CD4-positive, alpha-beta T cell treated with Interleukin-1 beta for 1 hour (primary cell): ENCODE measurements at places on chromosomes 11 and 22.
A peak's percentile ranks its signal among the peaks of the same experiment; 100 is the strongest.

GRCh38 chr11:59283825-59284772, 71.4 kb upstream of the MPEG1 start:
- peak; percentile 66 for DNase-seq

- no peak for DNase-seq
Observed at GRCh38 chr22:35978201-35978600, 50.4 kb downstream of the RBFOX2 start.

DNA sequence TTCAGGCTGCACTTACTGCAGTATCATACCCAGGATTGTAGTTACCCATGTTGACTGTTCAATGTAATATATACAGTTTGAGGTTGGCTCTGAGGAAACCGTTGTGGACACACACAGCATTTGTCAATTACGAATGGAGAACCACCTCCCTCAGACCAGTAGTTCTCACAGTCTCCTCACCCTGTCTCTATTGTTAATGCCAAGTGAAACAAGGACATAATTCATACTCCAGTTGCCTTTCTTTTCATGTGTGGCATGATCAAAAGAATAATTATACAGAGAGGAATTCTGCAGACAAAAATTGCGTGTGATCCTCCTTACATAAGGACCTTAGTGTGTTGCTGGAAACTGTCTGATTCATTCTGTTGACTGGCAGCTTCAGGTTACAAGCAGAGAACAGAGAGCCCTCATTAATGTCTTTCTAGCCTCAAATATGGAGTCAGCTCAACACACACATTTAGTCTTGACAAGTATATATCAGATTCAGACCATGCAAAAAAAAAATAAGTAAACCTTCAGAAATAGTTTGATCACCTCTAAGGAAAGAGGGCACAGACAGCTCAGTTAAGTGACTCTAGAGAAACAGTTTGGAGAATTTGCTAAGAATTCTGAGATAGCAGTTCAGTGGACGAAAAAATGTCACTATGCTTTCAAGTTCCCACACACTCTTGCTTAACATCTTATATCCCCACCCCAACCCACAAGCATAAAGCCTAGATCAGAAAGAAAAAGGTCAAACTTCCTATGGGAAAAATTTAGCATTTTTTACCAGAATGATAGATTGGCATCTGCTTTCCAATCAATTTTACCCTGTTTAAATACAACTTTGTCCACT, 96.1 kb downstream of the MAML2 start:
- no peak for DNase-seq

DNA sequence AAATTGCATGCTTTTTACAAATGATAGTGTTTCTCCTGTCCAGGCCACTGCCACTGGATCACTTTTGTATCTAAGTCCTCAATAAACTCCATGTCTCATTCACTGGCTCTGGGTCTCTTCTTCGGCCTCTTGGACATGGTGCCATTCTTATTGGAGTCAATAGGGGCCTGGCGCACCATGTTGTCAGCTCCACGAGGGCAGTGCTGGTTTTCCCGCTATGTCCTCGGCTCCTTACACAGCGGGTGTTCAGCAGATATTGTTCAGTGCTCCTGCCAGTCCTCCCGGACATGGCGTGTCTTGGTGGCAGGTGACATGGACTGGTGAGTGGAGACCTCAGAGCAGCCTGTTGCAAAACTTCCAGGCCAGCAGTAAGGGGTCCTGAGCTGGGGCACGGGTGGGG, 3.6 kb upstream of the FAM118A start:
- no peak for DNase-seq

GRCh38 chr11:42251984-42252383, 792.5 kb upstream of the LRRC4C start:
- DNase-seq, result no peak

DNA sequence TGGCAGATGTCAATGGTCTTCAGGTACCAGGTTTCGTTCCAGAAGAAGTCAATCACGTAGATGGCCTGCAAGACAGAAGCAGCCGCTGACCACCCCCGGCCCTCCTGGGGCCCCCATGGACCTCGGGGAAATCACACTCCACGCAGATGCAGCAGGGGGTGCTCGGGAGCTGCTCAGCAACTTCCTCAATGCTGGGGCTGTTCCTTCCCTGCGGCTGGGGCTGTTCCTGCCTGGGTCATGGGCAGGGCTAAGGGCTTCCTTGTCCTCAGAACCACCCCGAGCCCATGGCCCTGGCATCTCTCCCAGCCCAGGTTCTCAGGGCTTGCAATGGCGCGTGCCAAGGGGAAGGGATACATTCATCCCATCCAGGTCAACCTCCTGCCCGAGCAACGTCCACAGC, 10.3 kb downstream of the DHCR7 start:
- DNase-seq, result no peak

DNA sequence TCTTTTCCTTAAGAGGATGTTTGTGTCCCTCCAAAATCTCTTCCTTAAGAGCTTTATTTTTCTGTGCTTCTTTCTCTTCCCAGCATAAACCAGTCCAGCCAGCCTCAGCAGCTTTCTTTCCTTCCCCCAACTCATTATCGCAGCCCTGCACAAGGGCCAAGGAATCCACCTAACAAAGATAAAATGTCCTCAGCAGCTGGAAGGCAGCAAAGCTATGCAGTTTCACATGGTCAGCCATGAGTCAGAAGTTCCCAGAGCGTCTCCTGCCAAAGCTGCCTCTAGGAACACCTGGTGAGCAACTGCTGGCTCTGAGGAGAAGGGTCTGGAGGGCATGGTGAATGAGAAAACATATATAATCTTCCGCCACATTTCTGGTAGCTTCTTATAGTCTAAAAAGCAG, 45.3 kb upstream of the HMGXB4 start:
- DNase-seq, result no peak

DNA sequence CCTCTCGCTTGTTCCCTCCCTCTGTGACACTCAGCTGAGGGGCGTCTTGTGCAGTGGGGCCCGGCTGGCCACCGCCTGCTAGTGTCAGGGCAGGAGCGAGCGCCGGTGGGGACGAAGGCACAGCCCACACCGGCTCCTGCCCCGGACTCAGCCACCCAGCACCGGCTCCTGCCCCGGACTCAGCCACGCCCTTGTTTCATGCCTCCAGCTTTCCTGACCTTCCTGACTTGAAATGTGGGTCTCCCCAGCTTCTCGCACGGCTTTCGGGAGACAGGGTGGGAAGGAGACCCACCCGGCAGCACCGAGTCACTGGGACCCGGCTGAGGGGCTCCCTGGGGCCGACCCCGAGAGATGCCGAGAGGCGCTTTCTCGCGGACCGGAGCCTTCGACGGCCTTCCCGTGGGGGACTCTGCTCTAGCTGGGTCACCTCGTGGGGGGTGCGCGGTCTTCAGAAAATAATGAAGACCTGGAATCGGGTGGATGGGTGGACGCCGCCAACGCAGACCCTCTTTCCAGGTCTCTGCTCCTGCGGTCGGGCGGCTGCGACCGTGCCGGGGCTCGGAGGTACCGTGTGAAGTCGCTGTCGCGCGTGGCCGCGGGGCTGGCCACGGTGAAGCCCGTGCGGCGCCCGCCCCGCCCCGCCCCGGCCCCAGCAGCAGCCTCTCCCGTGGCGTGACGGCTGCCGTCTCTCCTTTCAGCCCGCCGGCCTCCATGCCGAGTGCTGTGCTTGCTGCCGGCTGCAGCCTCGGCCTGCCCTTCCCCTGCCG, 10.2 kb downstream of the GLB1L2 start:
- no peak for DNase-seq

GRCh38 chr11:20093775-20094174, 66.5 kb downstream of the DBX1 start:
- no peak for DNase-seq

GRCh38 chr11:60871378-60872061, 4.2 kb downstream of the ZP1 start:
- DNase-seq, result peak; percentile 13

DNA sequence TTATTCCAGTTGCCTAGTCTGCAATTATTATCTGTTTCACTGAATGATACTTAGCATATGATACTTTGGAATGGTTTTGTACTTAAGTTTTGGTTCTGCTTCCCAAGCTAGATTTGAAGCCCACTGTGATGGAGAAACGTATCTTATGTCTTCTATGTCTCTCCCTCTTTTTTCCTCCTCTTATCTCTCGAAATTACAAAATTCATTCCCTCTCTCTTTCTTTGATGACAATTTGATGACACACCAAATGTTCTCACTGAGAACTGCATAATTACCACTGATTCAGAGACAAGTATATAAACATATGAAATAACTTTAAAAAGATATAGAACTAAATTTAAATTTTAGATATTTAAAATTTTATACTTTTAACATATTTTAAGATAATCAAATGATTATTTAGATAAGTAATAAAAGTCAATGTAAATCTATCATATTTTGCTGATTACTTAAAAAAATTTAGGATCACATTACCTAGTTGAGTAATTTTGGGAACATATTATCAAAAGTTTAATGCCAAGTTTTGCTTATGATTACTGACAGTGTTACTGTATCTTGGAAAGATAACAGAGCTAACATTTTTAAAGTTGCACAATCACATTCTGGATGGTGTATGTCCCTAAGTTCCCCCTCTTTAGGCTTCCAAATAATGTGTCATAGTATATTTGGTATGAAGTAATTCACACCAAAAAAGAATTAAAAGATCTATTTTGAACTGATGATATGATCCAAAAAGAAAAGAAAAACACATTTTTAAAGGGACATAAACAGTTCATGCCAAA, 255.3 kb downstream of the SBF2 start:
- no peak for DNase-seq

DNA sequence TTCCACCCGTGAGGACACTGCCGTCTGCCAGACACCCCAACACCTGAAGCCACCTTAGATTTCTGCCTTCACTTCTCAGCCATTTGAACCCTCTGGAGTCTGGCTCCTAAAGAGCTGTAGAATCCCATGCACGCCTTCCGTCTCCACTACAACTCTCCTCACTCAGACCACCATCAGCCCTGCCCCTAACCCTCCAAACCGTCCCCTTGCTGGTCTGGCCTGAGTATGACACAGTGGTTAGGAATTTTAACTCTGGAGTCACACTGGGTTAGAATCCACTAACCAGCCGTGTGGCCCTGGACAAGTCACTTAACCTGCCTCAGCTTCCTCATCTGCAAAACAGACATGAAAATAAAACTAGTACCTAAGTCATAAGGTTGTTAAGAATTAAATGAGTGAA, 3.0 kb downstream of the CNIH2 start:
- DNase-seq, result no peak

DNA sequence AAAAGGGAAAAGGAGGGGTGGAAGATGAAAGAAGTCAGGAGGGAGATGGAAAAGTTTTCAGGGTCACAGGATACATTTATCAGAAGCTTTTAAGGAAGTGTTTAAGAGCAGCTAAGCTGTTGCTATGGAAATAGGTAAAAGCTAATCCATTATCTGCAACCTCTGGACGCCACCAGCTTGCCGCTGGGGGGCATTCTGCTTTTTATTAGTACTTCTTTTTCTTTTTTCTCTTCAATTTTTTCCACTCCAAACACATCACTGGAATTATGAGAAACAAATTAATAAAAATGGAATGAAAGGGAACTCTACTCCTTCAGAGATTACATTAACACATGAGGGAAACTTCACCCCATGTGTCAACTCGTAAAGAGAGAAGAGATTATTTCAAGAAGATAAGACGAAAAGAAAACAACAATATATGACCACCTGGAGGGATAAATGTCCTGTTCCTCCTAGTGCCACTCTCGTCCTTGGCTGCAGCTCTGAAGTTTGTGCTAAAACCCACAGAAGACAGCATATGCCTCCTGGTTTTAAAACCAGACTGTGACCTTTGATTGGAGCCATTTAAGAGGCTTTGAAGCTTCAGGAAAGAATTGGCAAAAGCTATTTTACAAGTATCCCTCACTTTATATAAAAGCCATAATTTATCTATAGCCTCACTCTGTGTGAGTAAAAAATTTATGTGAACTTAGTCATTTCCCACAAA, 972.8 kb downstream of the OPCML start:
- no peak for DNase-seq

DNA sequence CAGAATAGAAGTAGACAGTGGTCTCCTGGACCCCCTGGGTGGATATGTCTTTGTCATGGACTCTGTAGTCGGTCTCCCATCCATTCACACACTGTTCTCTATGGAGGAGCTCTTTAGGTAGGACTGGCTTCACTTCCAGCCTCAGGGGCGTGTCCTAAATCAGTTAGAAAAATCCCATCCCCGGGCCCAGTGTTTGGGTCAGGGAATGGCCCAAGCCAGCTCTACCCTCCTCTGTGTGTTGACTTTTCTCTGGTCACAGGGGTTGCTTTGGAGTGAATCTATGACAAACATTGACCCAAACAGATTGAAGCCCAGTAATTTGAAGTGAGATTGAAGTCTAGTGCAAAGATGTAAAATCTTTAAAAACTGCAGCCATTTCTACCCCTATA, 34.0 kb downstream of the WEE1 start:
- no peak for DNase-seq

GRCh38 chr11:43574949-43575912, 105.3 kb upstream of the HSD17B12 start:
- DNase-seq, result no peak

DNA sequence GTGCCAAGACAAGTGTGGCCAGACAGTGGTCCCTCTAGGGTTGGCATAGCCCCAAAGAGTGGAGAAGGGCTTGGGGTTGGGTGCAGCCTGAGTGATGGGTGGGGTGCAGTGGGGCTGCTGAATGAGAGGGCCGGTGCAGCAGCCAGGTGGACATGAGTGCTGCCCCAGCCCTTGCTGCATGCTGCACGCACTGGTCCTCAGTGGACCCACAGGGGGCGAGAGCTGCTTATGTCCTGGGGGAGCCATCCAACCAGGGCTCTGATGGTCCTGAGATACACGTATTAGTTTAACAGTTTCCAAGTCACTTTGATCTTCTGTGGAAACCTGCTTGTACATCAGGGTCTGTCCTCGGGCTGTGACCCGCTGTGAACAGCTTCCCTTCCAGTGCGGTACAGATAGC, 23.9 kb upstream of the ACR start:
- DNase-seq, result no peak

DNA sequence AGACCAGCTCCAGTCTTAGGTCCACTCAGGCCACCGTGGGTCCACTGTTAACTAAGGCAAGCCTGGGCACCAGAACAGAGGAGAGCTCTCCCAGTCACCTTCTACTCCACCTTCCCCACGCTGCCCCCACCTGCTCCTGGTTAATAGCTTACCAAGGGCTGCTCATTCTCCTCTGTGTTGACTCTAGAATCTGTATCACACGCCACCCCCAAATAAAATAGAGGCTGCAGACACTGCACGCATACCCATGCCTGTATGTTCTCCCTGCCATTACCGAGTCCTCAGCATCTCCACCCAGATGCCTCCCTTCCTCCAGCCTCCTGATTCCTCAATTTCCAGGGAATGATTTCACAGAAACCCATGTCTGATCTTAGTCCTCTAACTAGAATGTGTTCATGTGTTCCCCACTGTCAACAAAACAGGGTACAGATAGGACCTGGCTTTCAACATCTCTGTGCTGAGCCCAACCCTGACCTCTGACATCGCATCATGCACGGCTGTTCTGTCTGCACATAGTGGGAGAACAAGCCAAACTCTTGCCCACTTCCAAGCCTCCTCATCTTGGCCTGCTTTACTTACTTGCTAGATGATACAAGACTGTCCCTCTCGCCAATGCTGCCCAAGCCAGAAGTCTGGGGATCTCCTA, 49.8 kb downstream of the SMCO4 start:
- no peak for DNase-seq

GRCh38 chr11:96214777-96215109, 128.3 kb downstream of the MAML2 start:
- no peak for DNase-seq
